ENCODE measurements at places on chromosomes 1 and 21. TPM values are rescaled to one million over a fixed set of nuclear protein-coding genes. Genes with fewer than 3 reads are reported as not detected.

GRCh38 chr21:42438316-42439205, 34.9 kb downstream of the UBASH3A start:
- DNase-seq: no peak

The ATP5PB gene
- 432 TPM for total RNA-seq

DNA sequence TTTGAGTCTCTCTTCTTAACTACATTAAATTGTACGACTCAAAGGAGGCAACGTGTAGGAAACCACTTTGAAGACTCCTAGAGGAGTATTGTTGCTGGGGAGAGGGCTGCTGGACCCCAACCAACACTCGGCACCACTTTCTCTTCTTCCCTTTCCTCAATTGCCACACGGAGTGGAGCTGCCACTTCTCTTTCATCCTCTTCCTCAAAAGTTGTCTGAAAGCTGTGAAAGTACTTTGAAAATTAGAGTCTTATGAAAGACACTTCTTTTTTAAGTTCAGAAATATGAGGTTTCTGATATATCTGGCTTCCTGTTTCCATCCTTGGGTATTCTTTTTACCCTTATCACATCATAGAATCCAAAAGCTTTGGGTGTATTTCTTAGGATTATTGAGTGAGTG, 59.5 kb downstream of the MRPS6 start:
- no peak for DNase-seq

The MASP2 gene
- not detected for total RNA-seq

The CHIA gene
- total RNA-seq: not detected

DNA sequence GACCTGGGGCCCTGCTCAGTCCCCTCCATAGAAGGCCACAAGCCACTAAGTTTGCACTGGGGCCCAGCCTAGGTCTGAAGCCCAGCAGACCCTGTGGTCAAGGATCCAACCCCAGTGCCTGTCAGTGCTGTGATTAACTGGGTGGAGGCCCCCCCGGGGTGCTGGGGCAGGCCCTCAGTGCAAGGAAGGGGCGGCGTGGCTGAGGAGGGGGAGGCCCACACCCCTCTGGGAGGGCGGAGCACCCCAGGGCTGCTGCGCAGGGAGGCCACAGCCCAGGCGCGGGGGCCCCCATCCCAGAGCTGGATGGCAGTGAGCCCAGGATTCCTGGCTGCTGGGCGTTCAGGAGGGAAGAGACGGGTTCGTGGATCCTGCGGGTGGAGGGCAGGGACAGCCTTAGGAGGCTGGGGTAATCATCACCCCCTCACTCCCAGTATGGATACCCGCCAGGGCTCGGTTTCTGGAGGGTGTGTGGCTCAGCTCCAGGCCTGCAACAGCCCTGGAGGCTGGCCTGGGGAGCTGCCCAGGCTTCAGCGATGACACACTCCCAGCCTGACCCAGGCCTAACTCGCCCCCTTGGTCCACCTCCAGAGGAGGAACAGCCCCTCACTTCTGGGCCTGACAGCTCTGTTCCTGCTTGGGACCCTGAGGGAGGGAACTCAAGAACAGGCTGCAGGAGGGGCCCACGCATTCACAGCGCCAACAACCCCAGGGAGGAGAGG, 890 bp downstream of the GJC2 start:
- no peak for DNase-seq

- DNase-seq: no peak
These were observed 19.3 kb downstream of the SERTAD4 start for GRCh38 chr1:210251680-210252490.

- no peak for DNase-seq
These were observed 593.1 kb upstream of the USP24 start for GRCh38 chr1:55808263-55808662.

DNA sequence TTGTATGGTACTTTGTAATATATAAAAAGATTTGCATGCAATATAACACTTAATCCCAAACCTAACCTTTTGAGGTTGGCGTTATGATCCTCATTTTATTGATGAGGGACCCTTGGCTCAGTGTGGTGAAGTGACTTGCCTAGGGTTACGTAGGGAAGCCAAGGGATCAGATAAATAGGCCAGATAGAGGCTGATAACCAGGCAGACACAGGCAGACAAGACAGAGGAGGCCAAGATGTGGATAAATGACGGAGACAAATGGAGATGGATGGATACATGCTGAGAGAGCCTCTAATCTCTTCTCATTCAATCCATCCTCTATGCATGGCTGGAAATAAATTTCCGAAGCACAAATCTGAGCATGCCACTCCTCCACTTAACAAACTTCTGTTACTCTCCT, 136.9 kb upstream of the SPATA6 start:
- DNase-seq: no peak

DNA sequence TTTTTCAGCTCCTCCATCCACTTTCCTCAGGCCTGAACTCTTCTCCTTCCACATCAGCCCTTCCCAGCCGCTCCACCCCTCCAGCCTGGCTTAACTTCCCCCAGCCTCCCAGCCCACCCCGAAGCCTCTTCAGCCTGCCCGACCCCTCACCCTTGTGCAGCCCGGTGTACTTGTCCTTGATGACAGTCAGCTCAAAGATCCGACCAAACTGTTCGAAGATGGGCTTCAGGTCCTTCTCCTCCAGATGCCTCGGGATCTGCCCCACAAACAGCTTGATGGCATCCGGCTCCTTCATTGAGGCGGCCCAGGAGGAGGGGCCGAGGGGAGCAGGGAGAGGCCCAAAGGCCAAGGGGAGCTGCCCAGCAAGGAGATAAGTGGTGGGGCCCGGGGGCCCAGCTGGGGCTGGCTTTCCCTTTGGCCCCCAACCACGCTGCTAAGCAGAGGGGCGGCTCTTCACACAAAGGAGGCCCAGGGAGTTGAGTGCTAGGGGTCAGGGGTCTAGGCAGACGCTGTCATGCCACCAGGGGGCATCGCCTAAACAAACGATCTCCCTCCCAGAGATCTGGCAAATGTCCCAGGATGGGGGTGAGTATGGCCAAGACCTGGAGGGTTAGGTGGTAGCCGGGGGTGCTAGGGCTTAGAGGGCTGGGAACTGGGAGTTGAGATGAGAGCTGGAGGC, 738 bp downstream of the CELF3 start:
- DNase-seq: no peak

GRCh38 chr1:197392541-197392940, 124.5 kb downstream of the CRB1 start:
- DNase-seq: no peak

The KCNJ9 gene
- not detected for total RNA-seq

The ZMPSTE24 gene
- total RNA-seq: 91.8 TPM

The OR2T29 gene
- total RNA-seq: not detected

Measured in SJSA1 (cell line).